ENCODE measurements at places on chromosomes 13 and 19.

DNA sequence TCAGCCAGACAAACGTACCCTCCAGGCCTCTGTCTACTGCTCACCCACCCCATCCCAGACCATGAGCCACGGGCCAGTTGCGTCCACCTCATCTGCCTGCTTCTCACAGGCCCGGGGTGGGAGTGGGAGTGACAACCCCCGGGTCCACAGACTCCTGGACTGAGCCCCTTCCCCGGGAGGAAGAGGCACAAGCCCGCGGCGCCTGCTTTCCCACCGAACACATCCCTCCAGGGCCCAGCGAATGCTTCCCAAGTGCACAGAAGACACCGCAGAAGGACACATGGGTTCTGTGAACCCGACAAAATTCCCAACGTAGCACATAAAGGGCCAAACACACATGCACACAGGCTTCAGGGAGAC, 18.0 kb upstream of the PLPP2 start:
- DNase-seq, result no peak

DNA sequence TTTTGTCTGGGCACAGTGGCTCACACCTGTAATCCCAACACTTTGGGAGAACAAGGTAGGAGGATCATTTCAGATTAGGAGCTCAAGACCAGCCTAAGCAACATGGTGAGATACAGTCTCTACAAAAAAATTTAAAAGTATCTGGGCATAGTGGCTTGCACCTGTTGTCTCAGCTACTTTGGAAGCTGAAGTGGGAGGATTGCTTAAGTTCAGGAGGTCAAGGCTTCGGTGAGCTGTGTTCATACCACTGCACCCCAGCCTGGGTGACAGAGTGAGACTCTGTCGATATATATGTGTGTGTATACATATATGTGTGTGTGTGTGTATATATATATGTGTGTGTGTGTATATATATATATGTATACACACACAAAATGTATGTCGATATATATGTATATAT, 833.0 kb downstream of the PCDH9 start:
- no peak for DNase-seq

GRCh38 chr13:114140906-114141250, 8.5 kb upstream of the RASA3 start:
- DNase-seq, result no peak

DNA sequence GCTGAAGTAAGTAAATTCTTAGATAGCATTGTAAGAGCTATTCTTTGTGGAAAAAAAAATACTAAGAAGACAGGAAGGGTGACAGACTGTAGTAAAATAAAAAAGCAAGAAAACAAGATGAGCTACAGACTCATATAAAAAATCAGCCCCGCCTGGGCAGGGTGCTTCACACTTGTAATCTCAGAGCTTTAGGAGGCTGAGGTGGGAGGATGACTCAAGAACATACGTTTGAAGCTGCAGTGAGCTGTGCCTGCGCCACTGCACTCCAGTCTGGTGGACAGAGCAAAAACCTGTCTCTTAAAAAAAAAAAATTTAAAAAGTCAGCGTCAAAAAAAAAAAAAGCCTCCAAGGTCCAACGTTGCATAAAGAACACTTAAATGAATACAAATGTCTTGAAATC, 102.1 kb downstream of the VWA8 start:
- no peak for DNase-seq

DNA sequence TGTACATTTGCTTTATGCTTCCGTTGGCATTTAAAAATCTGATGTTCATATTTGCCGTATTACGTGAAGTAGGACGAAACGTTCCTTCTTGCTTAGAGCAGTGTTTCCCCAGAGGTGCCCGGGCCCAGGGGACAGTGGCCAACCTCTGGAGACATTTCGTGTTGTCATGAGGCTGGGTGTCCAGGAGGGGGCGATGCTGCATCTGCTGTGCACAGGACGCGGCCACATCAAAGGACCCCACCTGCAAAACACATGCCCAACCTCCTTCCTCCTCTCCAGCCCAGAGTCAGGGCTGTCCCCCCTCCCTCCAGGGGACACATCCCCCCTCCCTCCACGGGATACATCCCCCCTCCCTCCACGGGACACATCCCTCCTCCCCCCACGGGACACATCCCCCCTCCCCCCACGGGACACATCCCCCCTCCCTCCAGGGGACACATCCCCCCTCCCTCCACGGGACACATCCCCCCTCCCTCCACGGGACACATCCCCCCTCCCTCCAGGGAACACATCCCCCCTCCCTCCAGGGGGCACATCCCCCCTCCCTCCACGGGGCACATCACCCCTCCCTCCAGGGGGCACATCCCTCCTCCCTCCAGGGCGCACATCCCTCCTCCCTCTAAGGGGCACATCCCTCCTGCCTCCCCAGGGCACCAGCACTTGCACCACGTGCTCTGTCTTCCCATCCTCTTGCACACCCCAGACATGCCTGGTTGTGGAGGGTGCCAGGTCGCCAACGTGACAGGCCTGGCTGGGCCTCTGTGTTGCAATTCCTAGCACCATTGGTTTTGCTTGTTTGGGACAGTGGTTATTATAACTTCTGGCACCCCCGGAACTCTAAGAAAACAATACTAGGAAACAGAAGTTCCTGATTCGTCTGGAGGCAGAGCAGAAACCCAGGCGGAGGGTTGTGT, 46.7 kb downstream of the GAS6 start:
- no peak for DNase-seq

DNA sequence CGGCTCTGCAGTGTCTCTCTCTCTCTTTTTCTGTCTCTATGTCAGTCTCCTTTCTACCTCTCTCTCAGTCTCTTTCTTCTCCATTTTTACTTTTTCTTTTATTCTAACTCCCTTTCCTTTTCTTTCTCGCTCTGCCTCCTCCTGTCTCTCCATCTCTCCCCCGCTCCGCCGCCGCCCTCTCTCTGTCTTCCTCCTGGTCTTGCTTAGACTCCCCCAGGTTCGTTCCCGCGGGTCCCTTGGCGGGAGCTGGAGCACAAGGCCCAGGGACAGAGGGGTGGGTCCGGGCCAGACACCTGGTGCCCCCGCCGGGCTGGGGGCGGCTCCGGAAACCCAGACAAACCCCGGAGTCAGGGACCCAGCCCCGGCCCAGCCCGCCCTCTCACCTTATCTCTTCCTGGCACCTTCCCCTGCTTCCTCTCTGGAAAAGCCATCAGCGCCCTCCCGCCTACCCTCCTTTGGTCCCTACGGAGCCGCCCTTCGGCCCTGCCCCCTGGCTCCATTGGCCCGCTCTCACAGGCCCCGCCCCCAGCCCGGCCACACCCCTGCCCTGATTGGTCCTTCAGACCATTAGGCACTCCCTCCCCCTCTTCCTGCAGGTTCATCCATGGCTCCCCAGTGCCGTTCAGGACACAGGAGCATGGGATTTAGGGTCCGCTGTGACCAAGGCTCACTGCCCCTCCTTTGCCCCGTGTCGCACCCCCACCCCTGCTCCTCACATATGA, 15.4 kb upstream of the NOP53 start:
- no peak for DNase-seq

- no peak for DNase-seq
These were observed 20.9 kb downstream of the CARM1 start for GRCh38 chr19:10892256-10892655.

DNA sequence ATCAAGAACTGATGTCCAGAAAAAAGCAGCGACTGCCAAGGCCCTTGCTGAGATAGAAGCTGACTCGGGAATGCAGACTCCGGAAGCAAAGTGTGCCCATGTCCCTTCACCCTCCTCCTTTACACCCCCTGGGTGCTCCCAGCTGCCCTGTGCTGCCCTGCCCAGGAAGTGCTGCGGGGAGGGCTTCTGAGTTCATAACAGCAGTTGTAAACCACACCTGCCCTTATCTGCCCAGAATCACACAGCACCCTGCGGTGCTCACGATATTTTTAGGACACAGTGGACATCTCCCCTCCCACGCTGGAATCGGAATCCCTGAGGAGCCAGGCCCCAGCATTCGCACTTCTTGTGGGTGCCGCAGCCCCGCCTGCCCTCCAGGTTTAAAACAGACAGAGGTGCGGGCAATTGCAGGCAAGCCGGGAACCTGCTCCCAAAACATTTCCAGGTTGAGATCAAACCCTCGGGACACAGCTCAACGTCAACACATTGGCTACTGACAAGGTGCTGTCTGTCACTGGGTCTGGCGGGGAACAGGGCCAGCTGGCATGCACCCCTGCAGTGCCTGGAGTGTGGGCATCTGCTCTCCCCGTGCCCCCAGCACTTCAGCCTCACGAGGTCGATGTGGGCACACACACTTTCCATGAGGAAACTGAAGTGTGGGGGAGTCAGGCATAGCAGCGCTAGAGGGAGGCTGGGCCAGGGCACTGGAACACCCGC, 36.8 kb downstream of the RAB20 start:
- DNase-seq, result no peak

Measured in vagina (tissue), 2 donors.